ENCODE measurements at places on chromosomes 1 and 21.

DNA sequence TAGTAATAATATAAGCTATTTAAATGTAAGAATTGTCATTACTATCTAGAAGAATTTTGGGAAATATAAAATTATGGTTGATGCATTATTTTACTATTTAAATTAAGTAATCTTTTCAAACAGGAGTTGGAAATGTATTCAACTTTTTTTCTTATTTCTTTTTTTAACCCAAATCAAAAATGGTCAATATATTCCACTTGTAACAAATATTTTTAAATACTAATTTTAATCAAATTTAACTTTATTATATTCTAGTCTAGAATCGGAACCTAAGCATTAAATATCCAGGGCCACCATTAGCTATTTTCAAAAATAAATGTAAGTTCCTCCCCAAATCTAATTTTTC lies 37.2 kb upstream of the S1PR1 start:
- no peak for DNase-seq

GRCh38 chr1:60835649-60836048 lies 246.7 kb upstream of the NFIA start:
- DNase-seq = no peak

GRCh38 chr21:32499249-32500055 lies 85.9 kb downstream of the TCP10L start:
- DNase-seq = no peak

DNA sequence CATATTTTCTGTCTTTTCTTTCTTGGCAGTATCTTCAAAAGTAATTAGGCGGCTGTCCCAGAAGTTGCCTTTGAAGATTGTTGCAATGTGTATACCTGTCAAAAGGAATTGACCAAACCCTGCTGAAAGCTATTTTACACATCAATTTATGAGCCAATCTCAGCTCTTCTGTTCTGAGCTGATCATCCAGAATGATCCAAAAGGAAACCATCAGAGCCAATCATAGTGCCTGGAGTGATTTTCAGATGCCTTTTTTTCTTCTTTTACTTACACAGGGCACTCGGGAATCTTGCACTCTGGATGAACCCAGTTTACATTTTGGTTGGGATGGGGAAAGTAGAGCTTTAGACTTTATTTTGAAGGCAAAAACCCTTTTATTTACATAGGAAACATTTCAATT lies 21.8 kb upstream of the APOBEC4 start:
- no peak for DNase-seq

- no peak for DNase-seq
Observed at GRCh38 chr1:182337736-182338571, 53.6 kb downstream of the GLUL start.

DNA sequence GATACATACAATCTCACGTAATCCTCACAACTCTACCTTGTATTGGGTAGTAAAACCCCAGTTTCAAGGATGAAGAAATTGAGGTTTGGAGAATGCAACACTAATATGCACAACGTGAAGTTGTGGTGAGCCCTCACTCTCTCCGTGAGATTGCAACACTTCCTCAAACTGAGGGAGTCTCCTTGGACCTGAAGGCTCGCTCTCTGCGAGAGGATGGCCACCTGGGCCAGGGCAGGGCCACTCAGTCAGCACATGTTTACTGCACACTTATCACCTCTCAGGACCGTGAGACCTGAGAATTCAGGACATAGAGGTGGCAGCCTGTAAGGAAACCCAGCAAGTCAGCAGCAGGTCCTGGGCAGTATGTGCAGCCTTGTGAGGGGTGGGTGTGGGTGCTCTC lies 8.7 kb downstream of the SH3BP5L start:
- DNase-seq = no peak

DNA sequence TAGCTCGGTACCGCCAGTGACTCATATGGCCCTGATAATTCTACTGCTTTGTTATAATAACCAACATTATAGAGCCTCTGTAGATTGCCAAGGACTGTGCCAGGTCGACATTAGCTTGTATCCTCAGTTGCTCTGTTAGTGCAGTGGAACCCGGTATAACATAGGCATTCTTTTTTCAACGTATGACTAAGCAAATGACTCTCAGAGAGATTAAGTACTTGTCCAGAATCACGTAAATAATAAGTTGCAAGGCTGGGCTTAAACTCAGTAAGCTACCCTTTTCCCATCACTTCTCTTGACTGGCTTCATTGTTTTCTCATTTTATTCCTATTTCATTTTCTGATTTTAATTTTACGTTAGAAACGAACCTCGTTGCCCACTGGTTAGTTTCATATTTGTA lies 85.1 kb downstream of the UBE4B start:
- no peak for DNase-seq

GRCh38 chr1:99748419-99748818 lies 18.0 kb downstream of the FRRS1 start:
- DNase-seq = no peak

DNA sequence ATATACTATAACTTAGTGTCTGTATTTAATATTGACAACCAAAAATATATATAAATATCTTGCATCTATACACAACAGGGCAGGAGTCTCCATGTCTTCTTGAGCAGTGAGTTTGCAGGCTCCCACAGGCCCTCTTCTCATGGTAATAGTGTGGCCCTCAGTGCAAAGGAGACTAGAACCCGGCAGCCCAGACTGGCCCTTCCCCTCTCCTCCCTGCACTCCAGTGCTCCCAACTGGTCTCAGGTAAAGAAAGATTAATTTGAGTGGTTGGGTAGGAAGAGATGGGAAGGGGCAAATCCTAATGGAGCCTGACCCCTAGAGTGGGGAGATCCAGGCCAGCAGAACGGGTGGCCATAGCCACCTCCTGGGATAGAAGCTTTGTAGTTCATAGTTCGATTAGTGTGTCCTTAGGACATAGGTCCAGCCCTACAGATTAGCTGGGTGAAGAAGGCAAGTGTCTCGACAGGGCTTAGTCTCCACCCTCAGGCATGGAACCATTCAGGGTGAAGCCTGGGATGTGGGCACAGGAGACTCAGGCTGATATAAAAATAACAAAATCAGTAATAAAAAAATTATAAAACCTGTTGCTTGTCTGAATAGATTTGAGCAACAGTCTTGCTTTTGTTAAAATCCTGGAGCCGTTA lies 32.3 kb downstream of the SLC2A1 start:
- DNase-seq = no peak

- no peak for DNase-seq
Observed at GRCh38 chr1:101522486-101522885, 285.7 kb downstream of the S1PR1 start.

DNA sequence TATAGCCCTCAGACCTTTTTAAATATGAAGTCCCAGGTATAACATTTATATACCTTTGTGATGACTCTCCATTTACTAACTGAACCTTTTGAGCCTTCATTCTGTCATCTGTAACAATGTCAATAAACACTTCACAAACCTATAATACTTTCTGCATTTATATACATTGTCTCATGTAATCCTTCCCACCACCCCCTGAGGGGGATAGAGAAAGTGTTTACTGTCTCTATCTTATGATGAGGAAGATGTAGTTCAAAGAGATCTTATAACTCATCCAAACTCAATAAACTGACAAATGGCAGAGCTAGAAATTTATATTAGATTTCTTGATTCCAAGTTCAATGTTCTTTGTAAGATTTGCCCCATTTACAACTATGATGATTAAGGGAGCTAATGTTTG lies 48.3 kb upstream of the CR2 start:
- no peak for DNase-seq

GRCh38 chr1:62726011-62726442 lies 37.8 kb upstream of the DOCK7 start:
- no peak for DNase-seq

DNA sequence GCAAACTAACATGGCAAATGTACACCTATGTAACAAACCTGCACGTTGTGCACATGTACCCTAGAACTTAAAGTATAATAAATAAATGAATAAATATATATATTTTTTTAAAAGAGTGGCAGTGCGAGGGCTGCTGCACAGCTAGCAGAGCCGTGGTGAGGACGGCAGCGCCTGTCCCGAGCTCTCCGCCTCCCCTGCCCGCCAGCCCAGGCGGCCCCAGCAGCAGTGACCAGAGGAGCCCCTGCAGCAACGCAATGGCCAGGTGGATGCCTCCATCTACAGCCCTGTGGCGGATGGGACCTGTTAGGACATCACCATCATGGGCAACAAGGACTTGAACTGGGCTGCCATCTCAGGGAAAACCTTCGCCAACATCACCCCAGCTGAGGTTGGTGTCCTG lies 351.9 kb downstream of the FAM72C start:
- no peak for DNase-seq

- DNase-seq = no peak
Observed at GRCh38 chr1:6040444-6040843, 5.2 kb upstream of the KCNAB2 start.

DNA sequence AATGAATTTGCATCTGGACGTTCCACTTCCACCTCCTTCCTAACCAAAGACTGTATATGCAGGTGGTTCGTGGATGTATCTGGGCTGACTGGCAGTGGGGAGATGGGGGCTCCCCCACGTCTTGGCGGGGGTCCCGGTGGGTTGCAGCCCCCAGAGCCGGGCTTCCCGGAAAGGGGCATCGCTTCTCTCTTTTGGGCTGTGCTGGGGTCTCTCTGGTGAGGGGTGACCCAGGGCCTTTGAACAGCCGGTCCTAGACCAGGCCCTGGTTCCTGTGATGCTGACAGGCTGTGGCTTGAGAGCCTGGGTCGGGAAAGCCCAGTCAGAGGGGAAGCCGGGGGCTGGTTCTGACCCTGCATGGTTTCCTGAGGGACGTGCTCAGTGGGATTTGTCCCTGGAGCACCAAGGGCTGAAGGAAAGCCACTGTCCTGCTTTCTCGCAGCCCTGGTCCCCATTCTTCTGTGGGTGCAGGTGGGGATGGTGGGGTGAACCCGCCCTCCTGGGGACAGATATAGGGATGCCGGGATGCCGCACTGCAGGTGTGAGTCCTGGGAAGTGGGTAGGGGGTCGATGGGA lies 29.8 kb downstream of the COL18A1 start:
- no peak for DNase-seq

DNA sequence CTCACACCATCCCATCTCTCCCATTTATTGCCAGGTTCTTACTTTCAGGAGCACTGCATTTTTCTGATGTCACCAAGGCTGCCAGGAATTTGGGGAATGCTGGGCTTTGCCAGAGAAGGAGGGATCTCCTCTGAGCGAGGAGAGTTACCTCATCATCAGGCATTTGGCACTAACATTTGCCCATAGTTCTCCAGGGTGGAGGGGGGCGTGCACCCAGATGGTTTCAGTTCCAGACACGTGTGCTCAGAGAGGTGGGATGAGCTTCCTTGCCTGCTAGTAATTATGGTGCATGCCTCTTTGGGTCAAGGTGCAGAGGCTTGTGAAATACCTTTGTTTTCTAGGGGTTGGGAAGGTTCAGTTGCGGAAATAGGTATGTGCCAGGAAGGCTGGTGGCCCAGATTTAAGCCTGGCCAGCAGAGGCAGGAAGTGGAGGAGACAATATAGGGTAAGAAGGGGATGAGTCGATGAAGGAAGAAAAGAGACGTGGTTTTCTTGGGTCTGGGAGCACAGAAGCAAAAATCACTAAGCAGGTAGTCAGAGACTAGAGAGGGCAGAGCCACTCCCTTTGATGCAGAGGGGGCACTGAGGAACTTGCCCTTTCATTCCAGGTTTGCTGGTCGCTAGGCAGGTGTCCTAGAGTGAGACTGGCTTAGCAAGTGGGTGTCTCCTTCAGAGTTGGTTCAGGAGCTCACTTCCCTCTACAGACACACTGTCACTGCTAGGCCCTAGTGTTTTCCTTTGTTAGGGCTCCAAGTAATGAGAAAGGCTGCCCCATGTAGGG lies 7.2 kb downstream of the TUFT1 start:
- no peak for DNase-seq

GRCh38 chr1:65630855-65631254 lies 161.8 kb upstream of the PDE4B start:
- no peak for DNase-seq

- no peak for DNase-seq
Observed at GRCh38 chr1:176880955-176881595, 283.4 kb downstream of the ASTN1 start.

DNA sequence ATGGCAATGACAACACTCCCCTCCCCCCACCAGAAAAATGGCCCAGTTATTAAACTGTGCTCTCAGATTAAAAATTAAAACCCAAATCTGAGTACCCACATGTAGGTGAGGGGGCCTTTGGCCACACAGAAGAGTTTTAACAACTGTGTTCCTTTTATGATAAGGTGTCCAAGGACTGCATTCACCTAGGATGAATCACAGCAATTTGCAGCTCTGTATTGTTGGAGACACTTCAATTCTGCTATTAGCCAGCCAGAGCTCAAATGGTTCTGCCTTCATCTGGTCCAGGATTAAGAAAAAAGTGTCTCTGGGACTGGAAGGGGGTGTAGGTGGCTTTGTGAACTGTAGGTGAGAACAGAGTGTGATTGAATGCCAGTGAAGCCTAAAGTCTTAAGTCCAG lies 43.3 kb upstream of the DIRAS3 start:
- DNase-seq = no peak

GRCh38 chr1:182015360-182015759 lies 46.2 kb downstream of the ZNF648 start:
- DNase-seq = no peak

DNA sequence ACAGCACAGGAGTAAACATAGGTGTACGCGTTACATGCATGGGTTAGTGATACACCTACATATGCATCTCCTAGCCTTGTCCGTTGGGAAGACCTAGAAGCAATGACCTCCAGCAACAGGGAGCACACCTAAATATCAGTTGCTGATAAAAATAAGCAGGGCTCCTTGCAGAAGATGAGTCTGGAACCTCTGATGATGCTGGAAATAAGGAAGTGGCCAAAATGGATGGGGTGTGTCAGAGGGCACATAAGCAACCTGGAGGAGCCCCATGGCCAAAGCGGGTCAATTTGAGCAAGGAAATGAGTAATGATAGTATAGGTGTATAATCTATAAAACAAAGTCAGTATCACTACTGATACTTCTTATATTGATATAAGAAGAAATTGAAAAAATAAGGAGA lies 13.7 kb downstream of the ADARB1 start:
- DNase-seq = no peak

GRCh38 chr1:34808051-34808810 lies 15.4 kb downstream of the GJA4 start:
- no peak for DNase-seq

GRCh38 chr1:156544592-156545102 lies 27.7 kb downstream of the IQGAP3 start:
- DNase-seq = no peak
